ENCODE measurements at places on chromosomes 2 and 18.

GRCh38 chr2:15177103-15177502 lies 384.0 kb downstream of the NBAS start:
- DNase-seq, result peak; percentile 56

DNA sequence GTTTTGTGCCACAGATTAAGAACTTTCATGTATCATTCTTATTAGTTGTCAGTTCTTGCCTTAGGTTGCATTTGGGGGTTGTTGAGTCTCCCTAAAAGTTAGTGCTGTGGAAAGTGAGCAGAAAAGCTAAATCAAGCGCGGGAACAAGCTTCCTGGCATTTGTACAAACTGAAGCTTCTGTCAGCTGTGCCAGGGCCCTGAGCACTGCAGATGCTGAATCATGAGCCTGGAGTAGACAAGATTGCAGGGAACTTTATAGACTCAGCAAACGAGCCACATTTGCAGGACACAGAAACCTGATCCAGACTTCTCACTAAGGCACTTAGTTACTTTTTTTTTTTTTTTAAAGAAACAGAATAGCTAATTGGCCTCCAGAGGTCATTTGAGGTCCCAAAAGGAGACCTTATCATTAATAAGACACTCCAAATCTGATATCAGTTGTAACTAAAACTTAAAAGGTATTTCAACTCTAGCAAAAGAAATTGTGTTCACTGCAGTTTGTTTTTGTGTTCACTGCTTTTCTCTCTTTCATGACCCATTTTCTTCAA lies 88.7 kb downstream of the ADAM23 start:
- no peak for DNase-seq

DNA sequence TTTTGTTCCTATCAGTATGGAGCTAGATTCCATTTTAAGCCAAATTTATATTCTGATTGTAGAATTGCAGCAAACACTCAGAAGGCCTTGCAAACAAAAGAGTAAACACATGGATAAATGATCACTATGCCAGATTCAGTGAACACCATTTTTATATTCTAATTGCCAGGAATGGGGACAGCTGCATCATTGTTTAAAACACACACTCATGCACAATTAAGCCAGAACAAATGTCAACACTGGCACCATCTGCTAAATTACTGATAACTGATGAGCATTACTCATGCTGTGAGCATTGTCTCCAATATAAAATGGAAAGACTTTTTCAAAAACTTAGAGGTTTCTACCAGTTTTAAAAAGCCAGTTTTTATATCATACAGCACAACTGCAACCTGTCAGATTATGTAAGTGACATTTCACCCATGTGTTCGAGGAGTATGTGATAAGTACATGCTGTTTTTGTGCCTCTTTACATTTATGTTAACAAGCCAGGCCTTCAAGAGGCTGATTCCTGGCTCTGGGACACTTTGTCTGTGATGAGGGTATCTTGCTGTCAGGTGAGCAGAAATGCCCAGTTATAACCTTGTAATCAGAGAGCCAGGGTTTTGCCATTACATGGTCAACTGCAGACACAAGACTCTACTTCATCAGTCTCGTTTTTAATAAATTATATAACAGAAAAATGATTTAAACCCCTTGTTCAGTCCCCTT lies 4.4 kb upstream of the ST8SIA5 start:
- no peak for DNase-seq

GRCh38 chr2:37829202-37829601 lies 95.9 kb upstream of the RMDN2 start:
- no peak for DNase-seq

GRCh38 chr2:33083699-33084387 lies 137.1 kb downstream of the LTBP1 start:
- no peak for DNase-seq

DNA sequence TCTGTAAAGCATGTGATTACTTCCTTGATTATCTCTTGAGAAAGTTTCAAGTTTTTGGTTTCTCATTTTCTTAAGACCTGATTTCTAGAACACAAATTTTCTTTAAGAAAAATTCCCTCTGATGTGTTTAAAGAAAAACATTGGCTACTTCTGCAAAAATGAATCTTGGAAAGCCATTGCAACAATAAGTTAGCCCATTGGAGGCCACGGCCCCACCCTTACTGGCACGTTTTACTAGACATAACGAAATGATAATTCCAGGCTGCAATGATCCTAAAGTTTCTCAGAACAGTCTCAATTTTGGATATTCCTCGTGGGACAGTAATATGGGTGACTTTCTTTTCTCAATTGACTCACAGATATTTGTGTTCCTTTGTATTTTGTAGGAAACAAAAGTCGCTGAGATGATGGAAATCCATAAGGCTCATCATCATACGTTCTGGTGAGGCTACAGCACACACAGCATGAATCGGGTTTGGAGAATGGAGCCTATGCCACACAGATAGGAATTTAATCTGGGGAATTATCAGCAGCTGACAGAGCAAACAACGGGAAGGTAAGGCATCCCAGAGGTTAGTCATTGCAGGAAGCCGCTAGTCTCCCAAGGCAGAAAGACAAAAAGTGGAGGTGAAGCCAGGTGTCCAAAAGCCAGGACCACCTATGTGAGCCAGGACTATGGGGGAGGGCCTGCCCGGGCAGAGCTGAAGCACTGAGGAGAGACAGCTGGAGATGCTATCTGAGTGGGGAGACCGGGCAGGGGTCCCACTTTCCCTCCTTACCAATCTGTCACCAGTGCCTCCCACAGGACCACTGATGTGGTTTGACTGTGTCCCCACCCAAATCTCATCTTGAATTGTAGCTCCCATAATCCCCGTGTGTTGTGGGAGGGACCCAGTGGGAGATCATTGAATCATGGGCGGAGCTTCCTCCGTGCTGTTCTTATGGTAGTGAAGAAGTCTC lies 35.9 kb downstream of the SOWAHC start:
- DNase-seq, result no peak

- no peak for DNase-seq
Measured at GRCh38 chr2:50863218-50863617, 168.7 kb downstream of the NRXN1 start.

- no peak for DNase-seq
Measured at GRCh38 chr2:105409717-105410116, 10.9 kb upstream of the FHL2 start.

DNA sequence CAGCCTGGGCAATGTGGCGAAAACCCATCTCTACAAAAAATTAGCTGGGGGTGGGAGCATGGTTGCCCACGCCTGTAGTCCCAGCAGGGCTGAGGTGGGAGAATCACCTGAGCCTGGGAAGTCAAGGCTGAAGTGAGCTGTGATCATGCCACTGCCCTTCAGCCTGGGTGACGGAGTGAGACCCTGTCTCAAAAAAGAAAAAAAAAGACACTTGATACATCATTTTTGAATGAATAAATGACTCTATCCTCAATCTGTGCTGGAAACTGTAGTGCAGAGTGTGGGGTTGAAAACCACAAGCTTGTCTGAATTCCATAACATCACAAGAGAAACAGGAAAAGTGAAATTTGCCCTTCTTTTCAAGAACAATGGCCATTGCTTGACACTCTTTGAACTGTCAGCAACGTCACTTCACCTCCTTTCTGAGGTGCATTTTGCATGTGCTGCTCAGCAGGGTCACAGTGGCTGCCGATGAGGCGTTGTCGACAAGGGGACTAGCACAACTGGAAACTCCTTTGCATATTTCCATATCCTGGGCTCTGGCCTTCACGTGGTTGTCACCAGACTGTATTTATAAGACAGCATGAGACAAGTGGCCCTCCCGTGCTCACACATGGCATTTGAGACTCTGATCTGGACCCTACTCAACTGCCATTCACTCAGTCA lies 54.2 kb downstream of the DDX1 start:
- no peak for DNase-seq

- DNase-seq, result no peak
Measured at GRCh38 chr18:49651033-49651432, 89.2 kb downstream of the LIPG start.

GRCh38 chr18:21458310-21458709 lies 142.2 kb downstream of the ESCO1 start:
- DNase-seq, result no peak

- DNase-seq, result no peak
Measured at GRCh38 chr2:239245107-239245506, 155.7 kb downstream of the HDAC4 start.

- no peak for DNase-seq
Measured at GRCh38 chr2:199784512-199784911, 66.5 kb downstream of the FTCDNL1 start.

GRCh38 chr18:37390687-37391086 lies 174.9 kb downstream of the CELF4 start:
- DNase-seq, result no peak

DNA sequence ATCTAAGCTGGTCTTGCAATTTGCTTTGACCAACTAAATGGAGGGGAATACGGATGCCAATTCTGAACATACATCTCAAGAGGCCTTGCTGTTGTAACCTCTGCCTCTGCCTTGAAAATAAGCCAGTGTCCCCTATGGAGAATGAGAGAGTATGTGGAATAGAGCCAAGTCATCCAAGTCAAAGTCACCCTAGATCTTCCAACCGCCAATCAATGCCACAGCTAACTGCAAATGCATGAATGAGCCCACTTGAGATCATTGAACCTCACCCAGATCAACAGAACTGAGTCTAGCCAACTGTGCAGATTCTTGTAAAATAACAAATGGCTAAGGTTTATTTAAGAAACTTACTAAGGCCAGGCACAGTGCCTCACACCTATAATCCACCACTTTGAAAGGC lies 139.8 kb upstream of the TANK start:
- DNase-seq, result no peak

DNA sequence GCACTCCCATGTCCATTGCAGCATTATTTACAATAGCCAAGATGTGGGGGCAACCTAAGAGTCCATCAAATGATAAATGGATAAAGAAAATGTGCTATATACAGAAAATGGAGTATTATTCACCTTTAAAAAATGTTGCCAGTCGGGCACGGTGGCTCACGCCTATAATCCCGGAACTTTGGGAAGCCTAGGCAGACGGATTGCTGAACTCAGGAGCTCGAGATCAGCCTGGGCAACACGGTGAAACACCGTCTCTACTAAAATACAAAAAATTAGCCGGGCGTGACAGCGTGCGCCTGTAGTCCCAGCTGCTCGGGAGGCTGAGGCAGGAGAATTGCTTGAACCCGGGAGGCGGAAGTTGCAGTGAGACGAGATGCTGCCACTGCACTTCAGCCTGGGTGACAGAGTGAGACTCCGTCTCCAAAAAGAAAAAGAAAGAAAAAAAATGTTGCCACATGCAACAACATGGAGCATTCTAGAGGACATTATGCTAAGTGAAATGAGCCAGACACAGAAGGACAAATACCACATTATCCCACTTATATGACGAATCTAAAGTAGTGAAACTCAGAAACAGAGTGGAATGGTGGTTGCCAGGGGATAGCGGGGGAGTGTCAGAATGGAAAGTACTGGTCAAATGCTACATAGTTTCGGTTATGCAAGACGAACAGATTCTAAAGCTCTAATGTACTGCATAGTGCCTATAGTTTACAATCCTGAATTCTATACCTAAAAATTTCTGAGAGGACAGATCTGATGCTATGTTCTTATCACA lies 1385.6 kb upstream of the TMEFF2 start:
- DNase-seq, result no peak

- DNase-seq, result no peak
Measured at GRCh38 chr2:200845669-200846325, 18.7 kb downstream of the CLK1 start.

GRCh38 chr2:160584972-160585494 lies 91.4 kb upstream of the RBMS1 start:
- DNase-seq, result no peak

GRCh38 chr2:168698969-168699368 lies 103.5 kb upstream of the NOSTRIN start:
- no peak for DNase-seq

- DNase-seq, result no peak
Measured at GRCh38 chr2:183666031-183666430, 541.8 kb downstream of the NUP35 start.

GRCh38 chr18:42029092-42029491 lies 74.1 kb downstream of the PIK3C3 start:
- DNase-seq, result no peak

DNA sequence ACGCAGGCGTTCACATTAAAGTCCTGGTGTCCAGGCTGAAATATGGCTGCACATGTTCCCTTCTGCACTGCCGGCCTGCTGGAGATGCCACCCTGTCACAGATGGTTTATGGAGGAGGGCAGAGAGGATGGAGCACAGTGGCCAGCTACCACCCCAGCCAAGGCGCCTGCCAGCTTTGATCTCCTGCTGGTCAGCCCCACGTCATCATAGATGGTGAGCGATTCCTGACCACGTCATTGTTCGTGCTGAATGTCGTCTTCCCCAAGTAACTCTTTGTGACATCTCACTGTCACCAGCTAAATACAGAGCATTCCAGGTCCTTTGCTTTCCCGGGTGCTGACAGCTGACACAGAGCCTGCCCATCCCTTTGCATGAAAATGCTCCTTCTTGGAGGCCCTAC lies 248.3 kb downstream of the TTC32 start:
- DNase-seq, result no peak

GRCh38 chr2:216880509-216881184 lies 20.8 kb upstream of the TNP1 start:
- no peak for DNase-seq

DNA sequence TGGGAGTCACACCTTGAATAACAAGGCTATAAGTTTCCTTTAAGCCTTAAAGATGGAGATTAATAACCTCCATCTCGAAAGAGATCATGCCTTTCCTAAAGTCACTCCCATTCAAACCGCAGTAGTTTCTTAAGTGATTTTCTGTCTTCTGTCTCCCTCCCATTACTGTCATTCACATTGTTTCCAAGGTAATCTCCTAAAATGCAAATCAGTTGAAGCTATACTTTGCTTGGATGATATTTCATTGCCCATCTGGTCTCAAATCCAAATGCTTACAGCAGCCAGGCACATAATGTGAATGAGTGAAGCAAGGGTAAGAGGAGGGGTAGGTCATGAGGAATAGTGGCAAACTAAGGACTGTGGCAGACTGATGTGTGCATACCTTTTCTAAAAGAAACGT lies 116.4 kb downstream of the CCDC141 start:
- no peak for DNase-seq

DNA sequence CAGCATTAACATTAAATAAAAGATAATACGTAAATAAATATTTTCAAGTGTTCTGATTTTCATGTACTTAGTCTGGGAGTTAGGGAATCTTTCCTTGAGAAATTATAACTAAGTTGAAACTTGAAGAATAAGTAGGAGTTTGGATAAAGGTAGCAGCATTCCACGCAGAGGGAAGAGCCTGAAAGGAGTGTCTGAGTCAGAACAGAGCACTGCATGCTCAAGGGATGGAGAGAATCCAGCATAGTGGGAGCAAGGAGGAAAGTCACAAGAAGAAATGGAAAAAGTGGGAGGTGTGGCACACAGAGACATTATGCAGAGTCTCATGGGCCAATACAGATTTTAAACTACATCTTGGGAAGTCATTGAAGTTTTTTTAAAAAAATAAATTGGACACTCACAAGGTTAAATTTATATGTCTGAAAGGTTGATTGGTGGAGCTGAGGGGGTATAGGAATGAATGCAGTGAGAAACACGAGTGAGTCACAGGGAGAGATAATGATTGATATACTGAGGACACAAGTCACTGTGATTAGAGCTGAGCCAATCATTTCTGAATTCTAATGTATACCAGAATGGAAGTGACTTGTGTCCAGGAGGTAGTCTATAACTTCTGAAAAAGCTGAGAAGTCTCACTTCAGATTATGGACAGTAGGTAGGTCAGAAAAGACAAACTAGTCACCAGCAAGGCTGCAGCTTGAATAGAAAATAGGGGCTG lies 66.9 kb downstream of the ICOS start:
- DNase-seq, result no peak
